ENCODE measurements at places on chromosomes 7 and 10. TPM values are rescaled to one million over a fixed set of nuclear protein-coding genes. Genes with fewer than 3 reads are reported as not detected.

VPS37D gene
- not detected for polyA plus RNA-seq

DNA sequence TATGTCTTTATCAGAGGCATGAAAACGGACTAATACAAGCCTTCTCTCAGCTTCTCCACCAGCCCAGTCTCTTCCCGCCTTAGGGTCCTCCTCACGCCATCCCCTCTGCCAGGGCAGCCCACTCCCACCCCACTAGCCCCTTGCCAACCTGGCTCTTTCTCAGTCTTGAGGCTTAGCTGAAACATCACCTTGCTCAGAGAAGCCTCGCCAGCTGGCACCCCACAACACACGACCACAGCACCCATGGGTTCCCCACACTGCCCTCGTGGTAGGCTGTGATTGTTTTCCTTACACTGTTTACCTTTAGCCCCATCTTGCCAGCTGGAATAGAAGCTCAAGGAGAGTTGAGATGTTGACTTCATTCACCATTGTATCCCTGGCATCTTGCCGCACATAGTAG is 44.4 kb downstream of the GPAM start:
- DNase-seq: no peak

GRCh38 chr7:17181482-17181881 is 117.0 kb upstream of the AHR start:
- no peak for DNase-seq

RADIL gene
- 3.5 TPM for polyA plus RNA-seq

- no peak for DNase-seq
These were observed 23.2 kb downstream of the ELMO1 start for GRCh38 chr7:37425498-37425897.

GRCh38 chr10:98272245-98272644 is 4.3 kb upstream of the LOXL4 start:
- no peak for DNase-seq

DNA sequence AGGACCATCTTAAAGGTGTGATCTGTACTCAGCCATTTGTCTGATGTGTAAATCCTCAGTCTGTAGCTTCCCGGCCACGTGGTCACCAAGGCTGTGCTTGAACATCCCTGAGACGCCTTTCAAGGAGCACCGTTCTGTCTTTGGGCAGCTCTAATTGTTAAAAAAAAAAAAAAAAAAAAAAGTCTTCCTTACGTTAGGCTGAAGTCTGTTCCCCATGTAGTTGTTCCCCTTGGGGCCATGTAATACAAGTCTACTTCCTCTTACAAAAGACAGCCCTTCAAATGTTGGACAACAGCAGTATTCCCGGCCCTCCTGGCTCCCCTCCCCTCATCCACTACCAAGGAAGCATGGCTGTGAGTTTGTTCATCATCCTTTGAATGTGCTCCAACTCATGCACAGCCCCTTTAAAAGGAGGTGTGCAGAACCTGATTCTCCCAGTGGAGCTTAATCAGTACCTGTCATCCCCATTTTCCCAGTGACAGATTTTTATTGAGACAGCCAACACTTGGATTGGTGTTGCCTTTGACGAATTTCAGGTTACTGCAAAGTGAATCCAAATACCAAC is 392.2 kb upstream of the GALNT17 start:
- no peak for DNase-seq

DNA sequence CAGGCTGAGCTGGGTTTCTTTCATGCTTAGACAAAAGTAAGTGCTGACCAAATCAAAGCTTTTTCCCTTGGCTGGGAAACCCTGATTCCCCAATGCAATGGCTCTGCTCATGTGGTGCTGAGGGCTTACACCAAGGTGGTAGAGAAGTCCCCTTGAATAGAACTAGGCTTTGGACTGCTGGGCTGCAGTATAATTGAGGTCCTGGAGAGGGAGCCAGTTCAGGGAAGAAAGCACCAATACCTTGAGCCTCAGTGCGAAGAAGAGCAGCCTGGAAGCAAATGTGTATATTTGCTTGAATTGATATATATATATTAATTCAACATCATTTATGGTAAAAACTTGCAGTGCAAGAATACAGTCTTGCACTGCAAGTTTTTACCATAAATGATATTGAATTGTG is 391.1 kb downstream of the RPS24 start:
- no peak for DNase-seq

DNA sequence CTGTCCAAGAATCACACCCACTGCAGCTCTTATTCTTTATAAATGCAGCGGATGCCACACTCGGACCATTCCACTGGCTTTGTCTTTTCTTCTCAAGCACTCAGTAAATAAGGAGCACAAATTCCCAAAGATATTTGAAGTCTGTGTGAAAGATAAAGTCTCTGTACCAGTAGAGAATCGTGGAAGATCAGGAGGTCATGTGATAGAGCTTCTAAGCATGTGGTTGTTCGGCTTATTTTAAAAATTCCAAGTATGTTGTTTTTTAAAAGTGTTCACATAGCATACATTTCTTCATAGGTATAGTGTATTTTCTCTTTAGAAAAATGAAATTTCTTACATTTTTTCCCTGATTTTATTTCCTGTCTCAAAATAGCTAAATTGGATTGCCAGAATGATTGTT is 75.8 kb downstream of the NOC3L start:
- DNase-seq: no peak

DNA sequence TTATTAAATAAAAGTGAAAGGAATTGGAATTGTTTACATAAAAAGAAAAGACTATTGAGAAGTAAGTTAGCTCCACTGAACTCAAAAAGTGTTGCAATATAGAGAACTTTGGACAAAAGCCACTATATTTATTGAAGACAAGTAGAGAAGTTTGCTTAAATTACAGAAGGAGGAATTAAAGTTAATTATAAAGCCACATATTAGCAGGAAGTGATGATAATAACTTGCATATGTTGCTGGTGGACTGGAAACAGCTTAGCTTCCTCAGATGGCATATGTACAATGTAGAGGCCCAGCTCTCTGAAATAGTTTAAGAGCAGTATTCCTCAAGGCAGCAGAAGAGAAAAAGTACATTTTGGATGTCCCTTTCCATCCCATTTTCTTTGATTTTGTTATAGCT is 400.7 kb downstream of the GATA3 start:
- DNase-seq: no peak

- DNase-seq: peak; percentile 57
These were observed 2.8 kb downstream of the TET1 start for GRCh38 chr10:68562661-68563570.

DNA sequence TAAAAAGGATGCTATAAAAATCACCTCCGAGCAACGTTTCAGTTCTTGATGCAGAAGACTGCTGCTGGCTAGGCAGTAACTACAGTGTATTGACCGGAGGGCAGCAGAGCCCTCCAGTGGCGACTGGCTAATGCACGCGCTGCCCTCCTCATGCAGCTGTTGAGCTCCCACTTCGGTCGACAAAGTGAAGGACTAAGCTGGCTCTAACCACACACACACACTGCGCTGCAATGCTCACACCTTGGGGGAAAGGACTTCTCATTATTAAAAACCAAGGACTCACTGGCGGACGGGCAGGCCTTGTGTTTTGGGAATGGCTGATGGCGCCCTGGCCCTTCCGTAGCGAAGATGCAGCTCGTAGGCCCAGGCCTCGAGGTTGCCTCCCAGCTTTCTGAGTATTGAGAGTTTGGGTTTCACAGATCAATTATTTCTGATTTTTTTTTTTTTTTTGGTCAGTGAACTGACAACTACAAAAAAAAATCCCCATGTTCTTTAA is 120.9 kb upstream of the DIP2C start:
- peak; percentile 30 for DNase-seq

DNA sequence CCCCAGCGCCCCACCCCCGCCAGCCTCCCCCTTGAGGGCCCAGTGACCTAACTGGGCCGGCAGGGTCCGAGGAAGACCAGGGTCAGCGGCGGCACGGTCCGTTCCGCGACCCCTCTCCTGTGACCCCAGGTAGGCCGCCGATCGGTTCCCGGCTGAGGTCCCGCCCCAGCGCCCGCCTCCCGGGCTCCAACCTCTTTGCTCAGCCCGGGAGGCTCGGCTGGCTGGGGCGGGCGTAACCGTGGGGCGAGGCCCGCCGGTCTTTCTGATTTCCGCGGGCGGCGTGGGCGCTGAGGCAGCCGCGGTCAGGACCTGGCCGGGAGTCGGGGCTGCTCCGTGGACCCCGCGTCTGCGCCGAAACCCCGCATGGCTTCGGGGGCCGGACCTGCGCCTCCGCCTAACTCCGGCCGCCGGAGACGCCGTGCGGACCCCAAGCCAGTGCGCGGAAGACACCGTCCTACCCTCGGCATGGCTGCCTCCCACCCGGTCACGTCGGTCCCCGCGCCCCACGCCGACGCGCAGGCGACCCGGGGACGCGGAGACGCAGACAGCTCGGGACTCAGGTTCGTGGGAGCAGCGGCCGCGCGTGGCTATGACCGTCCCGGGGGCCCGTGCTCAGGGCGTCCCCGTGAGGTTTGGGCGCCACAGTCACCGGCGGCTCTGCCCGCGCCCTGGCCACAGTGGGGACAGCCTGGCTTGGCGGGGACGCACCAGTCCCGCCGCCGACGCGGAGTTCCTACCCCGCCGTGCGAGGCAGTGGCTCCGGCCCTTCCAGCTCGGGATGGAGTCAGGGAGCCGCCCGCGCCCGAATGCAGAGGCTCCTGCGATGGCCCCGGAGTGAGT is 1.0 kb upstream of the VENTX start:
- no peak for DNase-seq

DNA sequence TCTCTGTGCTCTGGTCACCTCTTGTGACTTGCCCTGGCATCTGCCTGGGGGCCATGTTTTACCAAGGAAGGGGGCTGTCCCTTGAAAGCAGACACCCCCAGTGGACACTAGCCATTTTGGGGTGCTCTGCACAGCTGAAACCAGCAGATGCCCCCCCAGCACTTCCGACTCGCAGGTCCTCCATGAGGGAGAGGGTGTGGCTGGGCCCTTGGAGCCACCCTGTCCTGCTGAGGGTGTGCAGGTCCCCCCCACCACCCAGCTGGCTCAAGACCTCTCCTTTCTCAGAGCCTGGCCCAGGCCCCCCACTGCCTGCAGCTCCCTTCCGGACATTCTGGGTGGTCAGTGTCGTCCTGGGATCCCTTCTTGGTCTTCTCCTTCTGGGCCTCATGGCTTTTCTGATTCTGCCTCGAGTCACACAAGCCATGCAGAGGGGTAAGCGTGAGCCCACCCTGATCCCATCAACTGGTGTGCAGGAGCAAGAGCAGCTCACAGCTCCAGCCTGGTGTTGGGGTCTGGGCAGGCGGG is 12.3 kb downstream of the SCART1 start:
- DNase-seq: no peak

DNAJC30 gene
- polyA plus RNA-seq: 4.9 TPM

DNA sequence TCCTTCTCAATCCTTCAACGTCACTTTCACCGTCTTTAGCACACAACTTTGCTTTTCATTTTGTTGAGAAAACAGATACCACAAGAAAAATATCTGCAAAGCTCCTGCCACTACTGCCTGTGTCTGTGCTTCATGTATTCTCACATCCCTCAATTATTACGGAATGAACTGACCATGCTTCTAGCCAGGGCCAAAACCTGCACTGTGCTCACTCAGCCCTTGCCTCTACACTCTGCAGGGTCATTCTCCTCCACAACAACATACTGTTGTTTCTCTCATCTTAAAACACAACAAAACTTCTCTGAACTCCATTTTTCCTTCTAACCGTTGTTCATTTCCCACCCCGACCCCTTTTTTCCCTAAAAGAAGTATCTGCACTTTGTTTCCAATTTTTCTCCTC is 29.5 kb downstream of the BMPR1A start:
- no peak for DNase-seq

All from muscle of arm (tissue), 14 donors.